K562 (cell line): ENCODE measurements at places on chromosomes 1 and 21. TPM values are rescaled to one million over a fixed set of nuclear protein-coding genes. Genes with fewer than 3 reads are reported as not detected.

GRCh38 chr1:1616838-1617237 is 1.5 kb downstream of the MIB2 start:
- H3K36me3 ChIP-seq = peaks cover 9% of the 10 kb centered on the region; the same call in 2 of the 3 replicates
- no peak overlapping the region for H3K27ac ChIP-seq
- H3K27me3 ChIP-seq = no peaks in the 10 kb centered on the region
- peaks cover 80% of the 10 kb centered on the region for H3K4me1 ChIP-seq
- DNase-seq = no peak
- peak overlapping the region; percentile 87 for H3K4me3 ChIP-seq

The ZSWIM5 gene
- 0.07 and 0.22 TPM in 2 replicates for total RNA-seq

- DNase-seq = no peak
- H3K4me1 ChIP-seq = no peaks in the 10 kb centered on the region
- H3K36me3 ChIP-seq = no peaks in the 10 kb centered on the region
- no peak overlapping the region for H3K4me3 ChIP-seq
- no peak overlapping the region for H3K27ac ChIP-seq
- H3K27me3 ChIP-seq = no peaks in the 10 kb centered on the region
Measured at GRCh38 chr1:168665975-168666374, 63.0 kb downstream of the DPT start.

DNA sequence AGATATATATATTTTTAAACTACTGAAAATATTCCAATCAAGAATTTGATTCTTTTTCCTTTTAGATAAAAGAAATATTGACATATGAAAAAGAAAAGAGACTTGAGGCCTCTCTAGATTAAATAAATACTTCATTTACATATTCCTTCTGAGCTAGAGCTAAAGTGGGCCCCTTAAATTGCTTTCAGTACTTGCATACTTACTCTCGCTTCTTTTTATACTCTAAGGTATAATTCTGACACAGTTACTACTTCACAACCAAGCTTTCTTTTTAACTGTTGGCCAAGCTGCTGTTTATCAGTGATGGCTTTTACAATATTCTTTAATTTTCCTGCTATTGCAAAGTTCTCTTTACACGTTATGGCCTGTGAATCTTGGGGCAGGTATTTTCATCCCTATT is 24.6 kb downstream of the EXTL2 start:
- H3K27me3 ChIP-seq = no peaks in the 10 kb centered on the region
- DNase-seq = no peak
- H3K36me3 ChIP-seq = peaks cover 4% of the 10 kb centered on the region; the same call in 1 of the 3 replicates
- no peaks in the 10 kb centered on the region for H3K4me1 ChIP-seq
- H3K4me3 ChIP-seq = no peak overlapping the region
- H3K27ac ChIP-seq = no peak overlapping the region

DNA sequence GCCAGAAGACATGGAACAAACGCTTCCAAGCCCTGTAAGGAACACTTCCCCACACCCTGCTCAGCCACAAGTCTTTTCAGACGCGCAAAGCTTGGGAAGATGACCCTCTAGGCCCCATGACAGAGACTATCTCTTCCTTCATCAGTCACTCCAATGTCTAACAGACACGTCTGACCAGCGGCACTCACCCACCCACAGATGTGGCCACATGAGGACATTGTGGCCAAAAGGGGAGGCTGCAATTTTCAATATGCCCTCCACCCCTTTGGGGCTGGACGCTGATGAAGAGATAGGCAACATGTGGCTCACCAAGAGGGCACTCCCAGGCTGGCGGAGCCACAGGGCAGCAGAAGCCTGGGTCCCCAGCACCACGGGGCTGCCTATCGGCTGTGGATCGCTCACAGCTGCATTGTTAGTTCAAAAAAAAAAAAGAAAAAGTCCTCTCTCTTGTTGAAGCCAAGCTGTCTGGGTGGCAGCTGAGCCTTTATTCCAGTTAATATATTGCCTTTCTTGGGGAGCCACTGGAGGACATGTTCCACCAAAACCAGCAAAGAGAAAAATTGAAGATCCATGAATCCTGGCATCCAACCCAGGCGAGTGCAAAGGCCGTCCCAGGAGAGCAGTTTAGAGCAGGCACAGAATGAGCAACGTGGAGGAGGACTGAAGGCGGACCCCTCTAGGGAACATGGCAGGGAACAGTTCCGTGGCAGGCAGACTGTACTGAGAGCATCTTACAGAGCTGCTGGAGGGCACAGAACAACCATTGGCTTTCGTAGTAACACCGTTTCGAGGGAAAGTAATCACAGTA is 52.7 kb upstream of the GPR153 start:
- peaks cover 10% of the 10 kb centered on the region; the same call in 1 of the 3 replicates for H3K36me3 ChIP-seq
- peak; percentile 59 for DNase-seq
- H3K27ac ChIP-seq = no peak overlapping the region
- no peaks in the 10 kb centered on the region for H3K27me3 ChIP-seq
- no peak overlapping the region for H3K4me3 ChIP-seq
- peaks cover 32% of the 10 kb centered on the region for H3K4me1 ChIP-seq

GRCh38 chr1:26029864-26030481 is 8.4 kb downstream of the EXTL1 start:
- DNase-seq = peak; percentile 58
- H3K4me1 ChIP-seq = peaks cover 47% of the 10 kb centered on the region
- no peak overlapping the region for H3K27ac ChIP-seq
- H3K4me3 ChIP-seq = no peak overlapping the region
- no peaks in the 10 kb centered on the region for H3K36me3 ChIP-seq

DNA sequence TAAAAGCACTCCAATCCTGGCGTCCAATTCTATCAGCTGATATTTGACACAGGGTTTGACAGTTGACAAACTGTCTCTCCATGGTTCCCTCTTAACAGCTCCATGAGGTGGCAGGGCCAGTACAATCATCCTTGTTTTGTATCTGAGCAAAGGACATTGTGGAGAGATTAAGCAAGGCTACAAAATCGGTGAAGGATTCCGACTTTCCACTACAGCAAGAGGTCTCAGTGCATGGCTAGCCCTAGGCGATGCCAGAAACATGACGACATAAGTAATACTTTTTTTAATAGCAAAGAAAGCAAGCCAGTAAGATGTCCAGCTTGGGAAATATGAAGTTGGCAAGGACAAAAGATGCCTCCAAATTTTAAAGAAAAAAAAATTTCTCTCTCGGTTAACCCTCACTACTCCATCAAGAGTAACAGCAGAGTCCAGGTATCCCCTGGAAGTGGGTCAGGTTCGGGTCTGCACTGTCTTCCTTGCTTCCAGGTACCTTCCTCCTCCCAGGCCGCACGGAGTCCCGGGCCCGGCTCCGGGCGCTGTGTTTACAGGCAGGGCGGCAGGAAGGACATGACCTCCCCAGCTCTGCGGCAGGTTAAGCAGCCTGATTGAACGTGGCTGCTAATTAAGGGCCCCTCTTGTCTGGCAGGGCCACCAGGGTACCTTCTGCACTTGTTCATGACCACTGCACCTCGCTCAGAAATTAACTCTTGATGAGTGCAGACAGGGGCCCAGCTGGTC is 106.1 kb downstream of the SIM2 start:
- H3K27me3 ChIP-seq = no peaks in the 10 kb centered on the region
- no peaks in the 10 kb centered on the region for H3K4me1 ChIP-seq
- H3K36me3 ChIP-seq = no peaks in the 10 kb centered on the region
- H3K4me3 ChIP-seq = no peak overlapping the region
- DNase-seq = no peak

DNA sequence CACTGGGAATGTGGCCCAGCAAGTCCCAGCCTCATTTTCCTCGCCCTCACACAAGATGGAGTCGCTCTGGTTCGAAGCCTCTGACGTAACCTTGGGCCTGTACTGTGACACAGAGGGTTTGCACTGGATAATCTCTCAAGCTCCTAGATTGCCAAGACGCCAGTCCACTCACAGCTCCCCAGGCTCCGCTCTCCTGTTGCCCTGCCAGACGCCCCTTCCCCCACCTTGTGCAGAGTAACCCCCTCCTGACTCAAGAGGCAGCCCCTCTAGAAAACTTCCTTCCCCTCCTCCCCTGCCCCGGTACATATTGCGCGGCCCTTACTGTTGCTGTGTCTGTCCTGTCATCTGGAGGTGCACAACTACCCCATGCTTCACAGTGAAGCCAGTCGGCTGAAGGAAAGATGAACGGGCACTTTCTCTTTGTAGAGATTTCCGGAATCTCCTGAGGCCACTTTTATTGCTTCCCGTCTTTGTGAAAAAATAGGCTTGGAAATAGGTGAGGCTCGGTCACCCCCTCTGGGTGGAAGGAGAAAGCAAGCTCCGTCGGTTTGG is 981 bp upstream of the KIAA1614 start:
- no peak for DNase-seq
- H3K27ac ChIP-seq = no peak overlapping the region
- 0 out of 2 replicates have a peak, but pooled peaks cover under 1% of the 10 kb centered on the region for H3K27me3 ChIP-seq
- peaks cover 12% of the 10 kb centered on the region for H3K4me1 ChIP-seq
- no peaks in the 10 kb centered on the region for H3K36me3 ChIP-seq
- H3K4me3 ChIP-seq = no peak overlapping the region

The OR2W3 gene
- total RNA-seq = 5.5 and 7.6 TPM in 2 replicates
